ENCODE measurements at places on chromosomes 5 and 9.

DNA sequence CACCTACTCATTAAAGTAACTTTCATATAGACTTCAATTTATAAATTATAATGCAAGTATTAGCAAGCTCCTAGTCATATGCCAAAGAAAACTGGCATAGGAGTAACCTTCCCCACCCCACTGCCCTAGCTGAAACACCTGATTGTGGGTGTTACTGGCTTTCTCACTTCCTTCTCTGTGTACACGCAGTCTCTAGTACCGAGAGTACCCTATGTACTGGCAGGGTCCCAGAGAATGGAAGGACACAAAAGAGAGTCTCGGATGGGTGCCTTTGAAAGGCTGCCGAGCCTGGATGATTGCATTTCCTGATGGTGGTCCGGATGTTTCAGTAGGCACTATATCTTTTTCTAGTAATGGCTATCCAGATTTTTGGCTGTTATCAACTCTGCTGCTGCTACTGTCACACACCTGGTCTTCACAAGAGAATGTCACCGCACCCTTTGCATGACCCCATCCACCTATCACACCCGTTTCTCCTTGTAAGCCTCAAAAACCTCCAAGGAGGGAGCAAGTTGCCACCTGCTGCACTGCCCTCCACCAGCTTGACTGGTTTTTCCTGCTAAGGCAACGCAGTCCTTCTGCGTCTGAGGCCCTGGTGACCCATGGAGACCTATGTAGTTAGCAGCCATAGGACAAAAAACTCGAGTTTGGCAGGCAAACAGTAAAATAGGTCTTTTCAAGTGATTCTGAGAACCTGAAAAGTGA lies 53.8 kb upstream of the CLINT1 start:
- DNase-seq: no peak

DNA sequence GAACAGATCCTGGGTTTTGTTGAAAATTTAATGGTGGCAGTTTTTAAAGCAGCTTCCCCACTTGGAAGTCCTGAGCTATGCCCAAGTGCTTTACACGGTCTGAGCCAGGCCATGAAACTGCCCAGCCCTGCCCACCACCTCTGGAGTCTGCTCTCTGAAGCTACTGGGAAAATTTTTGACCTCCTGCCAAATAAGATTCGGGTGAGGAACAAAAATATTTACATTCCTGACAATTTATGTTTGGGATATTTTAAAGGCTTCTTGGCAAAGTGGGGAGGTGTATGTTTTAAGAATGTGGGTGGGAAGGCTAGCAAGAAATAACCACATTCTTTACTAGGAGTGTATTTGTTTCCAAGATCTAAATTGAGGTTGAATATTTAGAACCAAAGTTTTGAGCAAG lies 50.0 kb downstream of the HACD4 start:
- no peak for DNase-seq

DNA sequence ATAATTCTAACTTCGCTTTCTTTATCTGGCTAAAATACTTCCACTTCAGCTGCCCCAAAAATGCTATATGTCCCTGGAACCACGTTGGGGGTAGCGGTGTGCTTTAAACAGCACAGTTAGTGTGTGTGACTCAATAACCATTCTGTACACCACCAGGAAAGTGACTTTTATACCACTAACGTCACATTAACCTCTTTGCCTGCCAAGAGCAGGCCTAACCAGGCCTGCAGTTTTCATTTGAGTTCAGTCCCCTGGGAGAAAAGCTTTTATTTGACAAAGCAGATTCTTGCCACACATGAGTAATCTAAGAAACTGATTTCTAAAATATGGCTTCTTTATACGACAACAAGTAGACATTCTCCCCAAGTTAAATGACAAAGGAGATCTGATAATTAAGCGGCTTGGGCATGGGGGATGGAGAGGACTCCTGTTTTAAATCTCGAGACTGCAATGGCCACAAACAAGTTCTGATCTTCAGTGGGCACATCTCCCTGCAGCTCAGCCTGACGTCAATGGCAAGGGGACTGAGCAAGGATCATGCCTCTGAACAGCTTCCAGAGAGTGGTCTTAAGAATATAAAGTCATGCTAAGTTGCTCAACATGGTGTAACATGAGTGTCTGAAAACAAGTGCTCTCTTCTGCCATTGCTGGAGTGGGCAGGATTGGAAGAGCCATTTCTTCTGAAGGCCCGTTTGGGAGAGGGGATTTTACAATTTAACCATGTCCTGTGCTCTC lies 91.8 kb downstream of the GLIS3 start:
- no peak for DNase-seq

GRCh38 chr9:136686794-136687711 lies at the start of gene AGPAT2:
Gene AGPAT2 (minus strand): TSS chr9:136687457. CDS start chr9:136687357, 100 bp downstream.
- peak; percentile 82 for DNase-seq

DNA sequence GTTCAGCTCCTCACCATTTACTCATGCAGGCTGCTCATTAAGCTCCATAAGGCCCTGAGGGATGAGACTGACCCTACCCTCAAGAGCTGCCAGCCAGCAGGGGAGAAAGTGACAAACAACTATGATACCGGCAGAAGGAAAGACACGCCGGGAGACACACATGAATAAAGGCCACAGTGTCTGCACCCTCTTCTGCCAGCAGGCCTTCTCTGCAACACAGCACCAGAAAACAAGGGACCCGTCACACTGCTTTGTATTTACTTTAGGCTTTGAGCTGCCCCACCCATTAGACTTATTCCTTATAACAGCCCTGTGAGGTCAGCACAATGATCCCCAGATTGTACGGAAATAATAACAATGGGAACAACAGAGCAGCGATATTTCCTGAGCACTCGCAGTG lies 7.2 kb downstream of the GABBR2 start:
- DNase-seq: no peak

DNA sequence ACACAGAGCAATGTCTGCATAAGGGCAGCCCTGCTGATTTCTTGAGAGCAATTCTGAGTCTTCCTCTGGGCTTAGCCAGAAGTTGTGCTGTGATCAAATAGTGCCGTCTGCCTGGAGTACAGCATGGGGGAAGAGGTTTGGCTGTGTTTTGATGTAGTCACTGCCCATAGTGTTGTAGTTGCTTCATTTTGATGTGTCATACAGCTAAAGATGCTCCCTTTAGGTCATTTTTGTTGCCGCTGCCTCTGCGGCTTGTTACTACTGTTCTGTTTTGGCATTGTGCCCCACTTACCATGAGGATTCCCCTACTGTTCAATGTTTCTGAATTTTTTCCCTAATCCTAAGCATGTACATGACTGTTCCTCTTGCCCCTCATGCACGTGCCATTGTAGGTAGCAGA lies 23.0 kb downstream of the SLC36A1 start:
- DNase-seq: no peak

- DNase-seq: no peak
Measured at GRCh38 chr9:76107482-76107881, 217.0 kb downstream of the PCSK5 start.

- peak; percentile 56 for DNase-seq
Measured at GRCh38 chr5:164013077-164013670, 507.8 kb downstream of the MAT2B start.

DNA sequence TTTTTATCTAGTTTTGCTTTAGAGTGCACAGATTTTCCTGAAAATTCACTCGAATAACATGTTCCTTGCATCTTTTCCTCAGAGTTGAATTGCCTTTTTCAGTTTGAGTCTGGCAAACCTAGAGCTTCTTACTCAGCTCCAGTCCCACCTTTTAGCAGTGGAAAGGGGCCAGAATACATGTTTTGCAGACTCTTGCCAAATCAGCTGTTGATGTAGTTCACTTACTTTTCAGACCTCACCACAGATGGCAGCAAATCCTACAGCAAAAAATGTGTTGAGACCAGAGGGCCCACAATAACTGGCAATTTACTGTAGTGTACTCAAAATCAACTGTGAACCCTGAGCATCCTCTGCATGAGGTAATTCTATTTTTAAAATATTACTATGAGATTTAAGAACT lies 545.2 kb upstream of the ACO1 start:
- DNase-seq: no peak

DNA sequence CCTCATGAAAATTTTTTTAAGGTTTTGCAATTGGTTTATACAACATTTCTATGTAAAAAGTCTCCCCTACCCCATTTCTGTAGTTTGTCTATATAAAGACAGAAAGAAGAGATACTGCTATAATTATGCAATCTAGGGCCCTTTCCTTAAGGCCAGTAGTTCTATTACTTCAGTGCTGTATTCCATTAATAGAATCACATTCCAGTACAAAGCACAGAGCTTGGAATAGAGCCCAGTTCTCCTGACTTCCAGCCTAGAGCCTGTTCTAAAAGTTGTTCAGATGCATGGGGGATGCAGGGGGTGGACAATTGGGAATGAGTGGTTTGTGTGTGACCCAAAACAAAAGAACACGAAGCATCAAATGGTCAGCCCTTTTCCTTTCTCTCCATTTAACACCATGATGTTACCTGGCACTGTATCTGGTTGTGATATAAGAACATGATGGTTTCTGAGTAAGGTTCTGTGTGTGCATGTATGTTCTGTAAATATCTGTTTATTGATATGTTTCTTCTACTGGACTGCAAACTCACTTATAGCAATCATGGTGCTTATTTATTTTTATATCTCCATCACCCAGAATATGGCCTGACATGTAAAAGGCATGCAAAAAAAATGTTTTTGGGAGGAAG lies 8.2 kb upstream of the GRAMD2B start:
- DNase-seq: no peak

- no peak for DNase-seq
Measured at GRCh38 chr9:126694206-126695081, 80.7 kb downstream of the LMX1B start.

GRCh38 chr9:34085581-34086500 lies 37.2 kb upstream of the UBAP2 start:
- DNase-seq: no peak

DNA sequence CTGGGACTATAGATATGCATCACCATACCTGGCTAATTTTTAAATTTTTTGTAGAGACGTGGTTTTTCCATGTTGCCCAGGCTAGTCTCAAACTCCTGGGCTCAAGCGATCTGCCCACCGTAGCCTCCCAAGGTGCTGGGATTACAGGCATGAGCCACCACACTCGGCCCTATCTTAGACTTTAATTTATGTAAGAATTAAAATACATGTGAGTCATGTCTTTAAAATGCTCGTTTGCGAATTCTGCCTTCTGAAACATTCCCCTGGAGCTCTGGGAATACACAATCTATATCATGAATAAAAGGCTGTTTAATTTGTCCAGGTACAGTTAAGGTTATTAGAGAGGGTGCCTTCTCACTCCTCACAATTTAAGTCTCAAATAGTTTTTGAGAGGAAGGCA lies 32.8 kb downstream of the RHOBTB3 start:
- no peak for DNase-seq

DNA sequence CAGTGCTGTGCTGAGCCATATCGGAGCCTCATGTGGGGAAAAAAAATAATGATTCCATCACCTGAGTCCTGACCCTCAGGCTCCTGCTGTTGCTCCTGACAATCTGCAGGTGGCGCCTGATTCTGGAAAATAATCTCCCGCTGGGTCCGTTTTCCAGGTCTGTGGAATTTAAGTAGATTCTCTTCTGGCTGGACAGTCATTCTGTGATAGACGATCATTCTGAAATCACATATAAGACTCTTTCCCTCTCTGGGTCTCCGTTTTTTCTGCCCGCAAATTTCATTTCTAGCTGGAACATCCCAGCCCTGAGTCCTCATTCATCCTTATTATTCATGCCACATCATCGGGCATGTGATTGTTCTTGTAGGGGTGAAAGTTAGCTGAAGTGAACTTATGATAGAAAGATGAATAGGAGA lies 22.1 kb upstream of the STXBP1 start:
- DNase-seq: peak; percentile 48

DNA sequence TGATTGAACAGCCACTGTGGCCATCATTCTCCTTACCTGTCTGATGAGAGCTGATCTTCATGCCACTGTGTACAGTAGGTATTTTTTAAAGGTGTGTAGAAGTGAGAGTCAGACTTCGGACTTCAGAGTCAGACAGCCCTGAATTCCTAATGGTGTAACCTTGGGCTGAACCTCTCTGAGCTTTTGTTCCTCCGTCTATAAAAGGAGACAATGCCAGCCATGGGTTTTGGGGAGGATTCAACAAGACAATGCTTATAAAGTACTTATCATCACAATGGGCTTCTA lies 18.7 kb downstream of the GSN start:
- no peak for DNase-seq

DNA sequence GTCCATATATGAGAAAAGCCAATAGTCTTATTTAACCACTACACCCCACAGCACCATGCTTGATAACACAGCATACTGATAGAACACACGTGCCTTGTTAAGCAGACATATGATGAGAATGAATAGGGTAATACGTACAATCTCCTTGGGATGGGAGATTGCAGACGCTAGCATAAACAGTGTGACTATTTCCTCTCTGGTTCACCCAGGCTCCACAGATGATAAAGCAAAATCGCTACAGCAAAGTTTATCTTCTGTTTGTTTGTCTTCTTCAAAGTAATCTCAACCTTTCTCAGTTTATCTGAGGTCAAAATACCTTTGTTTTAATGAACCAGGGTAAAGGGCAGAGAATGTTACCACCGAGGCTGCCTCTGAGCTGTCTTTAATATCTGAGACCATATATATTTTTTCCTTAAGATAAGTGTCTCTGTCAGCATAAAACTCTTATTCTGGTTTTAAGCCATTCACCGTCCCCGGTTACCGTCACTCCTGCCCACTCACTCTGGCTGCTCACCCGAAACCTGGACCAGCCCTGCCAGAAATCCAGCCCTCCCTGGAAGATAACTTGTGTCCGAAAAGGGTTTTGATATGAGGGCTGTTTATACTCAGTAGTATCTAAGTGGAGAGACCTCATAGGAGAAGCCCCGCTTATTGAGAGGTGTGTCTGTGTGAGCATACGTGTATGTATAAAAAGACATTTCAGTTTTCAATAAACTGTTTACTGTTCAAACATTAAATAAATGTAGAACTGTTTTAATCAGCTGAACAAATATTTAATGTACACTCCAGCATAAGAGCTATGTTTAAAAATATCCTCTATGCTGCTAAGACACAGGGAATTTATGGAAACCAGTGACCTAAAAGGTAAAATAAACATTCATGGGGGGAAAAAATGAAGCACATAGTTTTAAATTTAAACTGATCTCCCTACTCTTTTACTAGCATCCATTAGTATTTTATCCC lies 465.4 kb downstream of the RASEF start:
- DNase-seq: no peak

DNA sequence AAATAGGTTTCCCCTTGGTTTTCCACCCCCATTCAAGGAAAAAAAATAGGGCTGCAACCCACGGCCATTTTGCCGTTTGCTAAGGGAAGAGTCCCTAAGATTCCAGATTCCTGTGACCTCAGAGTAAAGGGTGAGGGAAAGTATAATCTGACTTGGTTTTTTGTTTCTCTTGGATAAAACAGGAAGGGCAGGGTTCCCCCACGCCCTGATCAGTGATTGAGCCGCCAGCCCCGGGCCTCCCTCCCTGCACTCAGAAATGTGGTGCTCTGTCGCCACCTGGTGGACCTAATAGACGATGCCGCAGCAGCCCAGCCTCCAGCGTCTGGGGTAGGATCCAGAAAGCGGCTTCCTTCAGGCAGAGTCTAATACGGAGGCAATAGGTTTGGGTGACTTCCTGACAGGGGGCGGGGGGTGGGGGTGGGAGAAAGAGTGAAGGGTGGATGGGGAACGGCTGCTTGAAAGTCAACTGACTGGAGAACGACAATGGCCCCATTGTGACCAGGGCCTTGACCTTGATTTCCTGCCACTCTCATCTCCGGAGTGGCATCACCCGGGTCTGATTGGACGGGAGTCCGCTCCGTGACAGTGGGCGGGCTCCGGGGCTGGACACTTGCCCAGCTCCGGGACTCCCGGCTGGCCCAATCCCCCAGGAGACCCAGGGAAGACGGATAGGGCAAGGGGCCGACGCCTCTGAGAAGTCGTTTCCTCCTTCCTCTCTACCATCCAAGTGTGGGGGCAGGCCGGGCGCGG lies 17.8 kb upstream of the CYSTM1 start:
- DNase-seq: peak; percentile 94

Measured in stimulated activated CD8-positive, alpha-beta memory T cell treated with anti-CD3 and anti-CD28 coated beads, Interleukin-4, amount 100 ng/mL, for 48 hours (primary cell).